ENCODE measurements at places on chromosomes 16 and 17.

DNA sequence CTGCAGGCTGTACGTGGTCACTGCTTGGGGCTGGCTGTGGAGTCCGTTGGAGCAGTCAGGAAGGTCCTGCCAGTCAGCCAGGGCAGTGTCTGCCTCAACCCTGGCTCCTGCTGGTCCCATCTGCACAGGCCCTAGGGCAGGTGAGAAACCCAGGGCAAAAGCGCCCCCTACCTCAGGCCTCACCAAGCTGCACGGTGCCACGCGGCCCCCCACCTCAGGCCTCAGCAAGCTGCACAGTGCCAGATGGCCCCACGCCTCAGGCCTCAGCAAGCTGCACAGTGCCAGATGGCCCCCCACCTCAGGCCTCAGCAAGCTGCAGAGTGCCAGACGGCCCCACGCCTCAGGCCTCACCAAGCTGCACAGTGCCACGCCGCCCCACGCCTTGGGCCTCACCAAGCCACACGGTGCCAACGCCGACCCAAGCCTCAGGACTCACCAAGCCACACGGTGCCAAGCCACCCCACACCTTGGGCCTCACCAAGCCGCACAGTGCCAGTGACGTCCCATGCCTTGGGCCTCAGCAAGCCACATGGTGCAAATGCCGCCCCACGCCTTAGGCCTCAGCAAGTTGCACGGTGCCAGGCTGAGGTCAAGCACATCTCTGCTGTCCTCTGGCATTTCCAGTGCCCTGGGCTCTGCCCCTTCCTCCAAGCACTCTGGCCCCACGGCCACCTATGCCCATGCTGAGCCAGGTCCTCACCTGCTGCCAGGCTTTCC lies 5.5 kb downstream of the TMEM204 start:
- no peak for DNase-seq

DNA sequence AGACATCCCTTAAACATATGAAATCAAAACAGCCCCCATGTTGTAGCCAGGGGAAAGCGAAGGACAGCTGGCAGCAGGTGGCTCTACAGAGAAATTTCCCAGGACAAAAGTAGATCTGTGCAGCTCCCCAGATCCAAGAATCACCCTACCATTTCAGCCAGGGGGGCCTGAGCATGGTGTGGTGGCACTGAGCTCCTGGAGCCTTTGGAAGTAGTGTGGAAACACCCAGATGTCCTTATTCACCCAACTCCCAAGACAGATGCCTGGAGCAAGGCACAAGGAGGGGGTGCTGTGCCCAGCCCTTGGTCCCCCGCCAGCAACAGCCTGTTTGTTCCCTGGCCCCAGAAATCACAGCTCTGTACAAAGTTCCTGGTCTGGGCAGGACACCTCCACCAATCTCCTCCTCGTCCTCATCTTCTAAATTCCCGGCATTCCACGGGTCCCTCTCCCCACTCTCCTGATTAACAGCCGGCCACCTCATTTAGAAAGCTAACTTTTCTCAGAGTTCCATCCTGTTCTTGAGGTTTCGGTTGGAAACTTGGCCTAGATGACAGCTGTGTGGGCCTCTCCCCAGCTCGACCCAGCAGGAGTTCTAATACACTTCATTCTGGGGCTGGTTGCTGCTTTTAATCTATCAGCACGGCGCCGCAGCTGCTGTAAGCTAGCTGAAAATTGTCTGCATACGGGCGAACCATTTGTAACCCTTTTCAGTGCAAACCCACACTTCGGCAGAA lies 191.1 kb downstream of the C16orf78 start:
- no peak for DNase-seq

GRCh38 chr16:23334457-23334853 lies 32.4 kb downstream of the SCNN1B start:
- no peak for DNase-seq

DNA sequence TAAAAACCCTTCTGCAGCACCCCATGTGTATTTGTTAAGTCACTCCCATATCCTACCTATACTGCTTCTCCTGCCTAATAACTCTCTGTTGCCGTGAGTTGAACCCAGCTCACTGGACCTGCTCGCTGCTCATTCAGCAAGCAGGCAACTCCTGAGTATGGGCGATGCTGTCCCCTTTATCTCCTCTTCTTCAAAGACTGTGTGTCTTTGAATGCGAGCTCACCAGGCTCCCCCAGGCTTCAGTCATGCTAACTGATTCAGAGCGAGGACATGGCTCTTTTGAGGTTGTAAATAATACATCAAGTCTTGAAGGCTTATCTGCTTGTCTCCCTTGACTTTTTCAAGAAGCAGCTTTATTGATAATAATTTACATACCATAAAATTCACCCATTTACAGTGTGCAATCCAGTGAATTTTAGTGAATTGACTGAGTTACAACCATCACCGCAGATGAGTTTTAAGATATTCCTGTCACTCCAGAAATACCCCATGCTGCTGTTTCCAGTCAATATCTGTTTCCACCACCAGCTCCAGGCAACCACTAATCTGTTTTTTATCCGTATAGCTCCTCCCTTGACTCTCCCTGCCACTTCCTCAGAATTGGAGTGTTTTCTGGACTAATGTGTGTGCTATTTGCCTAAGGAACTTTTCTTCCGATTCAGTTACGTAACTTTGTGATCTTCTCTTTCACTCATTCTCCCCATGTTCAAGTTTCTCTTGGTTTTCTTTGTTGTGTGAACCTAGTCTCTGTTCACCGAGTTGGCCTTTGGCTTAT lies 132.2 kb downstream of the SPECC1 start:
- DNase-seq: no peak

DNA sequence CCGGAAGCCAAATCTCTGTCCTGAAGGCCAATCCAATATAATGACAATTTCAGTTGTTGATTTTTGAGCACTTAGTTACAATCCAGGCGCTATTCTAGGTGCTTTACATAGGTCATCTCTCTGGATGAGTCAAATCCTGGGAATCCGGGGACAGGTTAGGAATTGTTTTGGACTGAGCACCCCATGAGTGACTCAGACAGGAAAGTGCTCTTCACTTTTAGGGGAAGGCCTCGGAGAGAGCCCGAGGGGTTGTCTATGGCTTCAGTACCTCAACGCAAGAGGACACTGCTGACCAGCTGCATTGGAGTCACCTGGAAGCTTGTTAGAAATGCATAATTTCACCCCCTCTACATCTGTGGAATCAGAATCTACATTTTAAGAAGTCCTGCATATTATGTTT lies 108.8 kb downstream of the IRX5 start:
- DNase-seq: no peak

GRCh38 chr16:61409604-61410003 lies 626.6 kb downstream of the CDH8 start:
- no peak for DNase-seq

DNA sequence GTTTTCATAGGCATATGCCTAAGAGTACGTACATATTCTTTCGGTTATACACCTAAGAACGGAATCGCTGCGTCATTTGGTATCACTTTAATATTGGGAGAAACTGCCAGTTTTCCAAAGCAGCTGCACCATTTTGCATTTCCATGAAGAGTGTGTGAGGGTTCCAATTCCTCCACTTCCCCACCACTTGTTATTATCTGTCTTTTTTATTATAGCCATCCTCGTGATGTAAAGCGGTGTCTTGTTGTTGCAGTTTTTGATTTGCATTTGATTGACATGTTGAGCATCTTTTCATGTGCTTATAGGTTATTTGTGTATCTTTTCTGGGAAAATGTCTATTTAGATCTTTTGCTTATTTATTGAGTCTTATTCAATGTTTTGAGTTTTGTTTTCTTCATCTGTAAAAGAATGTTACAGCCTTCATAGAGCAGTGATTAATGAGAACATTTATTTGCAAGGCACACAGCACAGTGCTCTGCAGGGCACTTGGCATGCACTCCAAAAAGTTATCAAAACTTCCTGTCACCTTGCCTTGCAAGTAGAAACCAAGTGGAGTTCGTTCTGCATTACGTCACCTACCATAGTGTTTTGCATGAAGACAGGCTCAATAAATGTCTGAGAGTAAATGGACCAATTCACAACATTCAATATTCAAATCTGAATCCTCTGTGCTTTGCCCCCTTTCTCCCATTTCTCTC lies 26.6 kb upstream of the ST6GALNAC1 start:
- no peak for DNase-seq

DNA sequence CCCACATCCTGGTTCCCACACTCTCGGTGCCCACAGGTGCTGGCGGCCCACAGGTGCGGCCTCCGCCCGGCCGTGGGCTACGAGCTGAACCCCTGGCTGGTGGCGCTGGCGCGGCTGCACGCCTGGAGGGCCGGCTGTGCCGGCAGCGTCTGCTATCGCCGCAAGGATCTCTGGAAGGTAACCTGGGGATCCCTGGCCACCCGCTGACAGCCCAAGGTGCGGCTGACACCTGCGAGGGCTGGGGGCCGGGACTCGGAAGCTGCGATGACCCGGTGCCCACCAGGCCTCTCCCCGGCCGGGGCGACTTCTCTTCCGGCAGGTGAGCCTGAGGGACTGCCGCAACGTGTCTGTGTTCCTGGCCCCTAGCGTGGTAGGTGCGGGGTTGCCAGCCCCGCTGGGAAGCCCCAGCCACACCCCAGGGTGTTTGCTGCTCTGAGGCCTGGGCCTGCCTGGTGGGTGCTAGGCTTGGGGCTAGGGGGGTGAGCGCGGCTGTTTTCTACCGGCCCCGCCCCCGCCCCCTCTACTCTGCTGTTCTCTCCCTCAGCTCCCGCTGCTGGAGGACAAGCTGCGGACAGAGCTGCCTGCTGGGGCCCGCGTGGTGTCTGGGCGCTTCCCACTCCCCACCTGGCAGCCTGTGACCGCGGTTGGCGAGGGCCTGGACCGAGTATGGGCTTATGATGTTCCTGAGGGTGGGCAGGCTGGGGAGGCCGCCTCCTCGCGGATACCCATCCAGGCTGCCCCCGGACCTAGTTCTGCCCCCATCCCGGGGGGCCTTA lies 1.0 kb downstream of the ANTKMT start:
- DNase-seq: no peak

DNA sequence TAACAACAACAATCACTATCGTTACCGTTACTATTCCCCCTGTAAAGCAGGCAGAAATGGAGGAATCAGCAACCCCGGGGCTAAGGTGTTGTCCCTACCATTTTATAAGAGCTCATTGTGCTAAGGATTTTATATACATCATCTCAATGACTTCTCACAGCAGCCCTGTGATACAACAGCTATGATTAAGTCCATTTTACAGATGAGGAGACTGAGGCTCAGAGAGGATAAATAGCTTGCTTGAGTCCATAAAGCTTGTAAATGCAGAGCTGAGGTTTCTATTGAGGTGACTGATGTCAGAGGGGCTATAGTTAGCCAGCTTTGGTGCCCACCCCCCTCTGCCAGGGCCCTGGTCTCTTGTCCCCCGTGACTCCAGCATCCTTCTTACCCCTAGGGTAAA lies 16.7 kb upstream of the PDK2 start:
- DNase-seq: no peak

DNA sequence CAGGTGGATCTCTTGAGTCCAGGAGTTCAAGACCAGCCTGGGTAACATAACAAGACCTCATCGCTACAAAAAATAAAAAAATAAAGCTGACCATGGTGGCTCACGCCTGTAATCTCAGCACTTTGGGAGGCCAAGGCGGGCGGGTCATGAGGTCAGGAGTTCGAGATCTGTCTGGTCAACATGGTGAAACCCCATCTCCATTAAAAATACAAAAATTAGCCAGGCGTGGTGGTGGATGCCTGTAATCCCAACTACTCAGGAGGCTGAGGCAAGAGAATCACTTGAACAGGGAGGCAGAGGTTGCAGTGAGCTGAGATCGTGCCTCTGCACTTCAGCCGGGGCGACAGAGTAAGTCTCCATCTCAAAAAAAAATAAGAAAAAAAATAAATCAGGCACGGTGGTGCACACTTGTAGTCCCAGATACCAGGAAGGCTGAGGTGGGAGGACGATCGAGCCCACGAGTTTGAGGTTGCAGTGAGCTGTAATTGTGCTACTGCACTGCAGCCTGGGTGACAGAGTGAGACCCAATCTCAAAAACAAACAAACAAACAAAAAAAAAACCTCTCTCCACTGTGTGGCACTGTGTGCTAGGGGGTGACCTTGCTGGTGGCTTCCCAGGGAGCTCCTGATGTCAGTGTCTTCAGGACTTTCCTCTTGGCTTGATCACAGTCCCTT lies 19.8 kb upstream of the MAPK3 start:
- no peak for DNase-seq

- no peak for DNase-seq
These were observed 362 bp downstream of the KLHDC4 start for GRCh38 chr16:87765473-87765775.

DNA sequence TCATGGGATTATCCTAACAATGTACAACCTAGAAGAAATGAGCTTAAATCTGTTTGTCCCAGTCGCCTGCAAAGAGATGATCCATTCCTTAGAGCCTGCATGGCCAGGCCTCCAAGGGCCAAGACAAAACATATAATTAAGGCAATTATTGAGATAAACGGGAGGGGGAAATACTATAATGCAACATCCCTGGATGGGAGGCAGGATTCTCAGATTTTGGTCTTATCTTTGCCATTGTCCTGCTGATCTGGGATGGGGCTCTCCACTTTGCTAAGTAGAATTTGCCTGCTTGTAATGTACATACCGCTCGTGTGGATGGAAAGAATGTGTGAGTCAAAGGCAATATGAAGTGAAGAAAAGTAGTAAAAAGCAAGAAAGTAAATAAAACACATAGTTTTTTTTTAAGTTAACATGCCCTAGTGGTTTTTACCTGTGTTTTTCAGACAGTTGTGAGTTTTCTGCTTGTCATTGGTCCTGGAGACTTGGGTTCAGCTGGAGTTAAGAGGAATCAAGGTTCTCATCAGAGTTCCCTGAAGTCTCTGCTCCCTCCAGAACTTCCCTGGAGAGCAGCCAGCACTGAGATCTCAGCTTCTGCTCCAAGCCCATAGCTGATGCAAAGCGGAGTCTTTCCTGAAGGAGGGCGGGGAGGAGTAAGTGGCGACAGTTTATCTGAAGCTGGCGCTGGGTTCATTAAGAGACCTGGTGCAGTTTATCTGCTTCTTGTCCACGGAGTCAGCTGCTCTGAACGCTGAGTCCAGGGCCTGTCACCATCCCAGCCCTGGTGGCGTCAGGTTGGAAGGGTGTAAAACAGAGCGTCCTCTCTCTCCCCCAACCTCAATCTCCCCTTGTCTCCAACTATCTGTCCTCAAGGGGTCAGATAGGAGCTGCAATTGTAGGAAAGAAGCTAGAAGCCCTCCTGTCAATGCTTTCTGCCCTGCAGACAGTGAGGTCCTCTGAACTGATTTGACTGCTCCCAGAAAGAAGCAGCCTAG lies 30.1 kb downstream of the HOXB1 start:
- no peak for DNase-seq
